ENCODE measurements at places on chromosomes 7 and 10.

- DNase-seq = no peak
Observed at GRCh38 chr7:129401967-129402860, 32.0 kb upstream of the STRIP2 start.

DNA sequence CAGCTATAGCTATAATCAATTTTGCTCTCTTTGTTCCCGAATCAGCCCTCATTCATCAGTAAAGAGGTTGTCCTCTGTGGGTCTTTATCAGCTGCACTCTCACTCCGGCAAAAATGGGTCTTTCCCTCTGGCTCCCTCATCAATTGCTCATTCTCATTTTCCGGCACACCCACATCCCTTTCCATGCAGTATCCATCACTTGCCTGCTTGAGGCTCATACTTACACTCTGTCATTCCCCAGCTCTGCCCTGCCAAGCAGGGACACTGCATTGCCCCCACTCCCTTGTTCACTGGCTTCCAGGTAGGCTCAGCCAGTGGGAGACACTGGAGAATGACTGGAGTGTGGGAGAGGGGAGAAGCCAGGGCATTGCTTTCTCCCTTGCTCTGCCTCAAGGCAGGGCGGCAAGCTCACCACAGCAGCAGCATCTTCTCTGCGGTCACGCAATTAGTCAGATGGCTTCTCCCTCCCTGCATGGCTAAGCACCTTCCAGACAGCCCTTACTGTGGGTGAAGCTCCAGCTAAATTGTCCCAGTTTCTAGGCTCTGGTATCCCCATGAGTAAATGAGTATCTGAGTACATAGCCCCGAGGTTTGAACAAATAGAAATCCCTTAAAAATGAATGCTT lies 470.7 kb upstream of the LRRN3 start:
- DNase-seq = no peak

DNA sequence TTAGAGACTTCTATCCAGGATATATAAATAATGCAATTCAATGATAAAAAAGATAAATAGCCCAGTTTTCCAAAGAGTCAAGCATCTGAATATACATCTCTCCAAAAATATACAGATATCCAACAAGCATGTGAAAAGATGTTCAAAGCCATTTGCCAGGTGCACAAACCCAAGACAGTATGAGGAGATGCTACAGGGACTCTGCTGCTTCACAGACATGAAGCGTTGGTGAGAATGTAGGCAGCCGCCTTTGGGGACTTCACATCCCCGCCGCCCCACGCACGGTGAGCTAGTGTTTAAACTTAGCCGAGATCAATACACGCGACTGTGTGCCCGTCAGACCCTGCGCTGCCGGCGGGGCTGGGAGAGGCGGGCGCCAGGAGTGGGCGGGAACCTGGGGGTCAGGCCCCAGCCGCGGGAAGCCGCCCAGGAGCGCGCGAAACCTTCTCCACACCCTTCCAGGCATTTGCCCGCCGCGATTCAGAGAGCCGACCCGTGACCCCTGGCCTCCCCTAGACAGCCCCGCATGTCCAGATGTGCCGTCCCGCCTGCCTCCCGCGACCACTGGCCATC lies 927 bp upstream of the ALOX5 start:
- peak; percentile 27 for DNase-seq

DNA sequence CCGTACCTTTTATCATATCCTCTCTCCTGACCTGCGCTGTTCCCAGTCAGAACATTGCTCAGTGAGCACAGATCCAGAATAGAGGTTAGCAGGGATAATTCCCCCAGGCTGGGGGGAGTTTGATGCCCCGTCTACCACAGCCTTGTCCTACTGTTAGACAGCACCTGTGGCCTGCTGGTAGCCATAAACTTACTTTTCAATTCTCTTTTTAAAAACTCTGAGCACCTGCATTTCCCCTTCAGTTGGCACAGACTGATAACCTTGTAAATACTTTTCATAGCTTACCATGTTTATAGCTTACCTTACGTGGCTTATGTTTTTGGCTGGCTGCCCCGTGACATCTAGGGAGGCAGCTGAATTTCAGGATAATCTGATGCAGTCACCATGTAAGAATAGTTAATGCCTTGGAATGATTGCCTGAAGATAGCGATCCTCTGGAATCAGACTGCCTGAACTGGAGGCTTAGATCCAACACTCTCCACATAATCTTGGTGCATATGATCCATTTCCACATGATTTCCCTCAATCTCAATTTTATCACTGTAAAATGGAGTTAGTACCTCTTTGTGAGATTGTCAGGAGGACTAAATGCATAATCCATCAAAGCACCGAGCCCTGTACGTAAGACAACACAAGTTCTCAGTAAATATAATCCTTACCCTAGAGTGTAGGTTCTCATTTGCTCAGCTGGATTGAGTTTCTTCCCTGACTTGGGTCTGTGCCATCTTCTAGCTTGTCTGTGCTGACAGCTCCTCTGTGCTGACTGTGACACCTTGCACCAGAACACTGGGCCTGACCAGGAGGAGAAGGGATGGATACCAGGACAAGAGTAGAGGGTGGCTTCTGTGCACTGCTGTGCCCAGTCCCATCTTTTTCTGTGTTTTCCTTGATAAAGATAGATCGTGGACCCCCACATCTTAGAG lies 111.7 kb upstream of the GJD4 start:
- DNase-seq = no peak

DNA sequence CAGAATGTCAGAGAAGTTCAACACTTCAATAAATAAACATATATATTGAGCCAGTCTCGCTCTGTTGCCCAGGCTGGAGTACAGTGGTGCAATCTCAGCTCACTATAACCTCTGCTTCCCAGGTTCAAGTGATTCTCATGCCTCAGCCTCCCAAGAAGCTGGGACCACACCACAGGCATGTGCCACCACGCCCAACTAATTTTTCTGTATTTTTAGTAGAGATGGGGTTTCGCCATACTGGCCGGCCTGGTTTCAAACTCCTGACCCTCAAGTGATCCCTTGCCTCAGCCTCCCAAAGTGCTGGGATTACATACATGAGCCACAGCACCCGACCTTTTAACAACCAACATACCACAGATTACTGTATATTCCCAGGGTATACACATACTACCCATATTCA lies 134.2 kb downstream of the JMJD1C start:
- DNase-seq = no peak

GRCh38 chr7:137671920-137672319 lies 174.9 kb downstream of the DGKI start:
- DNase-seq = no peak

DNA sequence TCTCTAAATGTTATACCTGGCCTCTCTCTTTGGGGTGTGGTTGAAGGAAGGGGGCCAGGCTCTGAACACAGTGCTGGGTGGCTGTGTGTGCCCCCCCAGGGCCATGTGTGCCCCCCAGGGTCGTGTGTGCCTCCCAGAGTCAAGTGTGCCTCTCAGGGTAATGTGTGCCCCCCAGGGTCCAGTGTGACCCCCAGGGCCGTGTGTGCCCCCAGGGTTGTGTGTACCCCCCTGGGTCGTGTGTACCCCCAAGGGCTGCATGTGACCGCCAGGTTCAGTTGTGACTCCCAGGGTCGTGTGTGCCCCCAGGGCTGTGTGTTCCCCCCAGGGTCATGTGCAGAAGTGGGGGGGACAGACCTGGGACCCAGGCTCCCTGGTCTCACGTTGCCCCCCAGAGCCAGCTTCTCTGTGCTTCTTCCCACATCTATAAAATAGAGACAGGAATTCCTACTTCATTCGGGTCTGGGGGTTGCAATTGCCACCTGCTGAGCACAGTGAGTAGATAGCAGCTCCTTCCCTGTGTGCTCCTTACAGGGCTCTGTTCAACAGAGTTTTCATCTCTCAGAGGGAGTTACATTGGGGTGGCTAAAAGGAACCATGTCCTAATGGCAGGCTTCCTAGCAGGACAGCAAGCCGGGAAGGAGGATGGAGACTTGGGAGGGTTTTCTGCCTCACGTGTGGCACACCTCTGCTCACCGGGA lies 40.7 kb upstream of the AQP1 start:
- DNase-seq = no peak

GRCh38 chr7:5302577-5302976 lies 19.8 kb downstream of the SLC29A4 start:
- DNase-seq = no peak

DNA sequence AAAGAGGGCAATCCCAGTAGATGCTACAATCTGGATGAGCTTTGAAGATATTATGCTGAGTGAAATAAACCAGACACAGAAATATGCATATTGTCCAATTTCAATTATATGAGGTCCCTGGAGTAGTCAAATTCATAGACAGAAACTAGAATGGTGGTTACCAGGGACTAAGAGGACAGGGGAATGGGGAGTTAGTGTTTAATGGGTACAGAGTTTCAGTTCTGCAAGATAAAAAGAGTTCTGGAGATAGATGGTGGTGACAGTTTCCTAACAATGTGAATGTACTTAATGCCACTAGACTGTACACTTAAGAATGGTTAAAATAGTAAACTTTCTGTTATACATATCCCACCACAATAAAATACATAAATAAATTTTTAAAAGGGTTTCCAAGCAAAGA lies 236.6 kb downstream of the ELMO1 start:
- DNase-seq = no peak

DNA sequence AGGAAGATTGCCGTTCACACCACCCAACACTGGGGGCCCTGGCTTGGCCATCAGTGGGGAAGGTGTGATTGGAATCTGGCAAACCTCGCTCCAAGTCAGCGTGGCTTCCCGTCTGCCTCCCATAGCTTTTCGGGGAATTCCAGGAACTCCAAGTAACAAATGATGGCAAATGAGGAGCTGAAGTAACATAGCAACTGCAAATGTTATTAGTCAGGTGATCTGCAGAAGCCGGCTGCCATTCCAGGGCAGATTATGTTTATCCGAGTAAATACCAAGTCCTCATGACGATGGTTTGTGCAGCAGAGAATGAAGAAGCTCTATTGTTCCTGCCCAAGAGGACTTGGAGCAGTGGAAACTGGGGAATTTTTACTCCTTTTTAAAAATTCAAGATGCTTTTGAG lies 270.5 kb upstream of the PODXL start:
- DNase-seq = no peak

DNA sequence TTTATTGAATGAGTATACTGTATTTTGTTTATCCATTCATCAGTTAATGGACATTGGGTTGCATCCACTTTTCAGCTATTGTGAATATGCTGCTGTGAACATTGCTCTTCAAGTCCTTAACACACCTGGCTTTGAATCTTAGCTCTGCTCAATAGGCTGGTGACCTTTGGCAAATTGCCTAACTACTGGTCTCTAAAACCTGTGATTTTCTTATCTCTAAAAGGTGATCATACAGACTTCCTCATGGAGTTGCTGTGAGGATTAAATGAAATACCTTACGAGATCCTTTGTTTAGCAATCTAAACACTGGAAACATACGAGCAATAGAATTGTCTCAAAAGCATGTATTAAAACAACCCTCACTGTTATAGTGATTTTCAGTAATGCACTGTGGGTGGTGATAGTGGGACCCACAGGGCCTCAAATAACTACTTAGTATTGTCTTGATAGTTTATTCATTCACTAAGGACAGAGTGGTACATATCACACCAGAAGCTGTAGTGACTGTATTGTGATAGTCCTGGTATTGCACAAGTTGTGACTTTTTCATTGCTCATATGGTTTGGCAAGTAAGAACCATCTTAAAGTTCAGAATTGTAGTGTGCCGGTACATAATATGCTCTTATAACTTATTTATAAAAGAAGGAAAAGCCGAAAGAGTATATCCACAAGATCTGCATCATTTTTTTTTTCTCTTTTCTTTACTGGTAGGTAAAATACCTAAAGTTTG lies 257.6 kb downstream of the EXOC4 start:
- no peak for DNase-seq

DNA sequence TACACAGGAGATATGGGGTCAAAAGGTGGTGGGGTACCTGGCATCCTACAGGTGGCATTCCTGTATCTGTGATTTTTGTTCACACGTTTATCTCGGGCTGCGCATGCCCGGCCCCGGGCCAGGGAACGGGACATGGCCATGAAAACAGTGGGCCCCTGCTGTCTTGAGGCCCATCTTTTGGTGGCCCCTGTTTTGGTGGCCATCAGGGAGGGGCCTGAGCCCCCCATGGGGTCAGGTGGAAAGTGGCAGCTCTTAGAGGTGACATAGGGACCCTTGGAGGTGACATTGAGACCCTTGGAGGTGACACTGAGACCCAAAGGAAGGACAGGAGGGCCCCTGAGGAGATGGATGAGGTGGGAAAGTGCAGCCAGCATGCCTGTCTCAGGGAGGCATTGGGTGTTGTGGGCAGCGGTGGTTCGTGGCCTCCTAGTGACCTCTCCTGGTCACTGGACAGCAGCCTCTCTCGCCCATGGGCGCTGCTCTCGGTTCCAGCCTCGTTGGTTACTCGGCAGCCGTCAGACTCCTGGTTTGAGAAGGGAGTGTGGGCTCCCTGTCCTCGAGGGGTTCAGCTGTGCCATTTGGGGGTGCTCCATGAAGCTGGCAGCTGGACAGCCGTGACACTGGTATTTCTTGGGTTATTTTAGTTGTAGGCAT lies 39.9 kb downstream of the INPP5A start:
- DNase-seq = no peak

GRCh38 chr7:26083113-26083512 lies 68.9 kb upstream of the NFE2L3 start:
- DNase-seq = no peak

DNA sequence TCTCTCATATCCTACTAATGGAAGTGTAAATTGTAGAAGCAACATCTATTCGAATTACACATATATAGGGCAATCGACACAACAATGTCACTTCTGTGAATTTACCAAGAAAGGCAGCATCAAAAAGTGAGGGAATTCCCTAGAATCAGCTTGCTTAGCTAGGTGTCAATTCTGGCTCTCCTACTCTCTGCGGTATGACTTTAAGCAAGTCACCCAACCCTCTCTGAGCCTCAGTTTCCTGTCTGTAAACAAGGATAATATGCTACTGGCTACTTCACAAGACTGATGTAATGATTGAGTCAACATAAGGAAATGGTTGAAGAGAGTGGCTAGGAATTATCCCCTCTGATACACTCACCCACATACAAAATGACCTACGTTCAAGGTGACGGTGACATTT lies 19.4 kb downstream of the CCDC6 start:
- DNase-seq = no peak

- DNase-seq = no peak
Observed at GRCh38 chr10:86635402-86635801, 18.9 kb upstream of the OPN4 start.

GRCh38 chr7:77812290-77812685 lies 13.7 kb downstream of the PHTF2 start:
- DNase-seq = no peak

- DNase-seq = no peak
Observed at GRCh38 chr10:113443141-113443925, 109.5 kb upstream of the HABP2 start.

DNA sequence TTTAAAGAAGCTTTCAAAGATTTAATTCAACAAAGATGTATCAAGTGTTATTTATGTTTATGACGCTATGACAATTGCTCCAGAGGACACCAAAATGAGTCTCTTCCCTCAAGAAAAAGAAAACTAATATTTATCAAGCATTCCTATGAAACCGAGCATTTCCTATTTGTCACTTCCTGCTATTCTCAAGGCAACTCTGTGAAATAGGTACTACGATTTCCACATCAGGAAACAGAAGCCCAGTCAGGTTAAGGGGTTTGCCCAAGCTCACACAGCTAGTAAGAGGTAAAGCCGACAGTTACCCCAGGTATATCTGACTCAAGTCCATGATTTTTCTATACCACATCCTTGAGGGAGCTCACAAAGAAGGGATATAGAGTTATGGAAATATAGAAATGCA lies 85.9 kb downstream of the TRIL start:
- no peak for DNase-seq
